ENCODE measurements at places on chromosomes 3 and 15. TPM values are rescaled to one million over a fixed set of nuclear protein-coding genes. Genes with fewer than 3 reads are reported as not detected.

- no peak for DNase-seq
These were observed 34.8 kb downstream of the EIF4E3 start for GRCh38 chr3:71690341-71690841.

VGLL3 gene
- 30.5 TPM for total RNA-seq

- DNase-seq: no peak
These were observed 108.3 kb downstream of the SLC49A4 start for GRCh38 chr3:122903171-122903570.

DNA sequence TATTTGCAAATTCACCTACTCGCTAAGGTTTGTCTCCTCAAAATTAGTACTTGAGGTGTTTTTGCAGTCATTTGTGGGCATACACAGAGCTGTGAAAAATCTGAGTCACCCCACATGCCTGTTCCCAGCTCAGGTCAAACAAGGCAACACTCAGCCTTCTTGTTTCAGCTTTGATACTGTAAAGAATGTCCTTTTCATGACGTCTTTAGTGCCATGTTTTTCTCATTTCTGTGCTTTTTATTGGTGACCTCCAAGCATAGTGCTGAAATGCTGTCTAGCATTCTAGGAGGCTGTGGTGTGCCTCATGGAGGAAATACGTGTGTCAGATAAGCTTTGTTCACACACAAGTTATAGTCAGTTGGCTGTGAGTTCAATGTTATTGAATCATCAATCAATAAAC, 8.8 kb downstream of the CAPN3 start:
- no peak for DNase-seq

DNA sequence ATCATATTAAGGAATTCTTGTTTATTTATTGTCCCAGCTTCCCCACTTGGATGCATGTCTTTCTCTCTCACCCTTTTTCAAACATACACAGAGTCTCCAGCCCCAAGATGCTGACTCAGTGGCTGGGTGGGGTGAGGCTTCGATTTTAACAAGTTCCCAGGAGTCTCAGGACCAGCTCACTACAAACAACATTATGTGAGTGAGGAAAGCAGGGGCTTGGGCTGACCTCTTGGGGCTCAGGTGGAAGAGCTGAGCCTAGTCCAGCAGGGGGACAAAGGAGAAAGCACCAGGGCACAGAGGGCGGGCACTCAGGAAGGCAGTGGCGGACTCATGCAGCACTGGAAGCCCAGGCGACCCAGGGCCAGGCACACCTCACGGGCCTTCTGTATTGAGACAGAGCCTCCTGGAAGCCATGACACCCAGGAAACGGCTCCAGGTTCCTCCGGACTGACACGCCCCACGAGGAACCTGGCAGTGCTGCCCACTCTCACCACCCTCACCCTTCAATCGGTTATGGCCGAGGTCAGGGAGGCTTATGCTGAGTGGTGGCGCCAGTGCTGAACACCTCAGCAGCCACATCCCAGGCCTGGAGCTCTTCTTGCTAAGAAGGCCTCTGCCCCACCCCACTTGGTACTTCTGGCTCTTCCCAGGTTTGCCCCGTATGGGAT, 97.4 kb downstream of the LRIG1 start:
- no peak for DNase-seq

- DNase-seq: peak; percentile 64
These were observed 66.9 kb downstream of the KLF13 start for GRCh38 chr15:31393444-31394091.

- DNase-seq: no peak
These were observed 15.7 kb downstream of the SCAANT1 start for GRCh38 chr3:63896332-63897030.

DNA sequence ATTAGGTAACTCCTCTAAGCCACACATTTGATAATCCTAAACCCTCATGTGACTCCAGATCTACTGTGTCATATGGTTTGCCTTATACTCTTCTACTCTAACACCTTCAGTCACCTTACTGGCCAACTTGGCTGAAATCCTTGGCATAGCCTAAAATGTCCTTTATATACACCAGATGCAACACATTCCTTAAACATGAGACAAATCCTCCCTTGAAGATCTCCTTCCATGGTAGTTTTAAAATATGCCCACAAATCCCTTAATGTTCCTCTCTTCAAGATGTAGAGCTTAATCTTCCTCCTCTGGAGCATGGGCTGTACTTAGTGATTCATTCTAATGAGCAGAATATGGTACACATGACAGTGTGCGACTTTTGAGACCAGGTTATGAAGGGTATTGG, 238.9 kb downstream of the SUCLG2 start:
- DNase-seq: no peak

DNA sequence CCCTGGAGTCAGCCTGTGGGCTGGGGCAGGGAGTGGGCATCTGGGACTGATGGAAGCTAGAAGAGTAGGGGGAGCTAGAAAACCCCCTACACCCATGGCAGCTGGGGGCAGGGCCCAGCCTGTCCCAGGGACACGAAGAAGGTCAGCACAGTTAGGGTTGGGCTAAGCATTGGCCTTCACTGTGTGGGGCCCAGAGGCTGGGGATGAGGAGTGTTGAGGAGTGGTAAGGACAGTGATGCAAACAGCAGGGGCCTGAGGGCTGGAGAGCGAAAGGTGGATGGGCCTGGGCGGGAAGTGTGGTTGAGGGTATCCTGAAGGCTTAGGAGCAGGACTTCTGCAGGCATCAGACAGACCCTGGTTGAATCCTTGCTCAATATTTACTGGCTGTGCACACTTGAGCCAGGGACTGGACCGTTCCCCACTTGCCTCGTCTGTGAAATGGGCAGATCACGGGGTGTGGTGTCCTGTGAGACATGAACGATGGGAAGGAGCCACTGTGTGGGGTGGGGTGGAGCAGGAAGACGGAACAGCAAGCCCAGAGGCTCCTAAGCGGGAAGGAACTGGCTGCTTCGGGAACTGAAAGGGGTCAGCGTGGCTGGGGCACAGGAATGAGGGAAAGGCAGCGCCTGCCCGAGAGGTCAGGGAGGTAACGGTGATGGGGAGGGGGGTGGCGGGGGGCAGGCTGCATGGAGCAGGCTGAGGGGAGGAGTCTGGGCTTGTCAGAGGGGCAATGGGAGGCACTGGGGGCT, 7.3 kb downstream of the PRKCD start:
- no peak for DNase-seq

DNA sequence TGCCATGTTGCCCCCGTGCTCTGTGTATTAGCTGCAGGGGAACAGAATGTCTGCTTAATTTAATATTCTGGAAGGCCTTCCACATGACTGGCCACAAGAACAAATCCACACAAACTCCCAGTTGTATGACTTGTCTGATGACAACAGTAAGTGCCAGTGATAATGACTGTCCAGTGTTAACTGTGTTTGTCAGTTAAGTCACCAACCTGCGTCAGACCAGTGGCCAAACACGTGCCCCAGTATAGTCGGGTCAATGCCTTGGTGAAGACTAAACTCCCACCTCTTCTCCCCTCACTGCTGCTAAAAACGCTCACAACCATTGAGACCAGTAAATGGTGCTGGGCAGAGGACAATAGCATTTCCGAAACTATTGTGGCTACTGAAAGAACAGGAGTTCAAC, 9.8 kb upstream of the ATP13A5 start:
- no peak for DNase-seq

- no peak for DNase-seq
These were observed 32.0 kb downstream of the PIK3CA start for GRCh38 chr3:179179979-179180759.

DNA sequence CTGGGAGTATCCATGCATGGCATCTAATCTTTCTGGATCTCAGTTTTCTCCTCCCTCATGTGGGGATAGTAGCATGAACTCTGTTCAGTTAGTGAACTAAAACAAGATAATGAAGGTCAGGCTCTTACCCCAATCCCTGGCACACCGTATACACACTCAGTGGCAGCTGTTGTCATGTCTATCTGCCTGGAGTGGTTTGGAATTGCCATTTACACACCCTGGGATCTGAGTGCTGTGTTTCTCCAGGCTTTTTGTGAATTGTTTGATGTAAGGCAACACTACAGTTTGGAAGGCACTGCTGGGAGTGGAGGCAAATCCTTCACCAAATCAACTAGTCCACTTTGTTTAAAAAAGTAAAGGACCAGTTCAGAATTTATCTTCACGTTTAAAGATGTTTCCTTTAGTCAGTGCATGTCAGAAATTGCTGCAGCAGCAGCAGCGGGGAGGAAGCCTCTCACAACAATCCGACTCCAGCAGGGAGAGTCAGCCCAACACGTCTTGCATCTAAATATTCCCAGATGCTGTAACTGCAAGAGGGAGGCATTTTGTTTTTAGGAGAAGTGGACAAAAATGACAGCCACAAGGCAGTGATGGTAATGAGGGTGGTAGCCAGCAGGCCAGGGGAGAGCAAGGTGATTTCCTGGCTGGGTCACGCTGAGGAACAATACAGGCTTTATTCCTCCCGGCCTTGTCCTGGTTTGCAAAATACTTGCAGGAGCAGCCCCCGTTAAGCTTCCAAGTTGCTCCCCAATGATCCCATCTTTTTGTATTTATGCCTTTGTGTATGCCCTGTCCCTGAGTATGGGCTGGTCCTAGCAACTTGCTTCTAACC, 128.5 kb upstream of the LRIG1 start:
- DNase-seq: no peak

GP9 gene
- not detected for total RNA-seq

DNA sequence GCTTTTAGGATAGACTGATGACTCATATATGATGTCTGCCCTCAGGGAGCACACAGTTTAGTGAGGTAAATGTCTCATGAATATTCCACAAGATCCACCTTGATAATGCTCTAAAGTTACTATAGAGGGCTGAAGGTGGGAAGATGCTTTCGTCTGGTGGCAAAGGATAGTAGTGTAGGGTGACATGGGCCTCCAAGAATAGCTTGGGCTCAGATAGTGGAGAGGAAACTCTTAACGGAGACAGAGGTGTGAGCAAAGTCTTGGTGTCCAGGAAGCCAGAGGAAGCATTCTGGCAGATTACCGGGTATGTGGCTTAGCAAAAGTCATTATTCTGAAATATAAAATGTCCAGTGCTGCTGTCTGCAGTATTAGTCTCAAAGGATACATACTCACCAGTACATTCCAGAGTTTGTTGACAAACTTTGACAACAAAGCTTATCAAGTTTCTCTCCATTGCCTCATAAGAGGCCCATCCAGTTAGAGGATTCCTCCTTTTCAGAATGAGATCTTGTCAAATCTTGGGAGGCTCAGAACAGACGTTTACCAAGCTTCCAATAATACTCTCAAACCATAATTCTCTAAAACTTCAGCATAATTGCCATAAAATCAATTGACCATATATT, 316.7 kb downstream of the LPP start:
- DNase-seq: no peak

DNA sequence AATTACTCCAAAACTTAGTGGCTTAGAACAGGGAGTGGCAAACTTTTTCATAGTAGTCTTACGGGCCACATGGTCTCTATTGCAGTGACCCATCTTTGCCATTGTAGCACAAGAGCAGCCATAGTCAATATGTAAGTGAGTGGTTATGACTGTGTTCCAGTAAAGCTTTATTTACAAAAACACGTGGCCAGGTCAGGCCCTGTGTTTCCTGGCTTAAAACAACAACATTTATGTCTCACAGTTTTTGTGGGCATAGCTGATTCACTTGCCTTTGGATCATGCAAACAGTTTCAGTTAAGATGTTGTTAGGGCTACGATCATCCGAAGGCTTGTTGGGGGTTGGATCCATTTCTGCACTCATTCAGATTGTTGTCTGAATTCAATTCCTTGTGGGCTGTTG, 103.8 kb downstream of the CHCHD6 start:
- no peak for DNase-seq

EXD1 gene
- not detected for total RNA-seq

CIAO2A gene
- 49.7 TPM for total RNA-seq

MDFIC2 gene
- total RNA-seq: not detected

- no peak for DNase-seq
These were observed 286.1 kb upstream of the TBL1XR1 start for GRCh38 chr3:177483182-177483967.

GRCh38 chr3:182795389-182795782, 2.1 kb downstream of the ATP11B start:
- peak; percentile 69 for DNase-seq

HYAL1 gene
- 7.0 TPM for total RNA-seq

DNA sequence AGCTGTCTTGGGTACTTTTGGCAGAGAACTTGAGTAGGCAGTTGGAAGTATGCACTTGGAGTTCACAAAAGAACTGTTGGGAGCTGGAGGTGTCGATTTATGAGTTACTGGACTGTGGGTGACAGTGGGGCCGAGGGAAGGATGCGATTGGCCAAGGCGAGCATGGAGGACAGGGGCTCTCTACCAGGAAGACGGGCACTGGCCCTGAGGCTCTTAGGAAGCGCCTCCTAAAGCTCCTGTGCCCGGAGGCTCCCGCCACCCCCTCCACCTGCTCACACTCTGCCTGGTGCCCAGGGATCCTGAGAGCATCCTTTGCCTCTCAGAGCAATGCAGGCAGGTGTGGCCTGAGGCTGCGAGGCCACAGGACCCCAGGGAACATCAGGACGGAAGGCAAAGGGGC, 69.0 kb downstream of the CRTC3 start:
- DNase-seq: peak; percentile 32

Data from mucosa of descending colon (tissue), 3 donors.